Stimulated activated CD4-positive, alpha-beta T cell treated with anti-CD3 and anti-CD28 coated beads, Interleukin-12 subunit alpha, Interleukin-12 subunit beta, amount 100 ng/mL, for 48 hours (primary cell): ENCODE measurements at places on chromosomes 1 and 21.

- DNase-seq: no peak
Observed at GRCh38 chr21:25907573-25908275, 173.0 kb downstream of the GABPA start.

- no peak for DNase-seq
Observed at GRCh38 chr1:93712741-93713140, 31.1 kb upstream of the BCAR3 start.

GRCh38 chr21:35204850-35205541 is 155.9 kb upstream of the RUNX1 start:
- DNase-seq: no peak

GRCh38 chr1:46804027-46804889 is 5.4 kb downstream of the CYP4B1 start:
- DNase-seq: no peak

GRCh38 chr1:246110343-246111219 is 396.5 kb downstream of the SMYD3 start:
- DNase-seq: no peak

GRCh38 chr1:151940541-151940940 is 31.2 kb upstream of the THEM4 start:
- no peak for DNase-seq

- no peak for DNase-seq
Observed at GRCh38 chr1:36160949-36161485, 5.1 kb downstream of the MAP7D1 start.

GRCh38 chr1:24003331-24003972 is 23.3 kb upstream of the SRSF10 start:
- no peak for DNase-seq

- no peak for DNase-seq
Observed at GRCh38 chr1:221697923-221698425, 43.9 kb downstream of the DUSP10 start.

GRCh38 chr21:15408089-15408488 is 321.7 kb upstream of the USP25 start:
- DNase-seq: no peak
